NCI-H146 (cell line): ENCODE measurements at places on chromosomes 3 and 15.

- DNase-seq = no peak
These were observed 103.9 kb downstream of the LRIG1 start for GRCh38 chr3:66396888-66397287.

DNA sequence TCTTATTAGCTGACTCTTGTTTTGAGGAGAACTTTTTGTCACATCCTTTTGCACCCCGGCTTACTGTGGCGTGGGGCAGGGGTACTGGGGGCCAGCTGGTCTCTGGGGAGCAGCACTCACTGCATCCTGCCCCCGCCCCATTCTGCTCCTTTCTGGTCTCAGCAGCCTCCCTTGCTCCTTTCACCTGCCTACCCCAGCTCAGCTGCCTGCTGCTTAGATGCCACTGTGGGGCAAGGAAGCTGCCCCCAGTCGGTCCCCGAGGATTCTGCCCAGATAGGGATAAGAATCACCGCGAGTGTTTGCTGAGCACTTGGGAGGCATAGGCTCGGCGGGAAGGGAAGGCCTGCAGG lies 32.0 kb downstream of the APBA2 start:
- DNase-seq = no peak

GRCh38 chr3:184543843-184544512 lies 17.6 kb upstream of the EPHB3 start:
- DNase-seq = peak; percentile 85

- DNase-seq = no peak
These were observed 203.5 kb upstream of the PFN2 start for GRCh38 chr3:150174179-150174578.

DNA sequence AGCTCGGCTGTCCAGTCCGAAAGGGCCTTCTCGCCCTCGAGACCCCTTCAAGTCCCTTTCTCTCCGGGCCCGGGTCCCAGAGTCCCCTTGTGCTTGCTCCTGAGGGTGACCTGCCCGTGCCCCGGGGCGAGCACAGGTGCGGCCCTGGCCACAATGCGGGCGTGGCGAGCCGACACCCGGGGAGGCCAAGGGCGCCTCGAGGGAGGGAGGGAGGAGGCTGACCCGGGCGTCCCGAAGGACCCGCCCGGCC lies 810 bp upstream of the MEF2A start:
- no peak for DNase-seq

- no peak for DNase-seq
These were observed 312.1 kb upstream of the ROBO1 start for GRCh38 chr3:80079886-80080285.
